ENCODE measurements at places on chromosomes 16 and 17.

GRCh38 chr17:7444682-7445618 lies at the start of gene CHRNB1:
TSS of gene CHRNB1 (plus strand) at chr17:7445061. CDS start at chr17:7445128, 67 bp downstream.
- no peak for DNase-seq

- DNase-seq: no peak
Measured at GRCh38 chr17:65297384-65297783, 160.2 kb downstream of the RGS9 start.

DNA sequence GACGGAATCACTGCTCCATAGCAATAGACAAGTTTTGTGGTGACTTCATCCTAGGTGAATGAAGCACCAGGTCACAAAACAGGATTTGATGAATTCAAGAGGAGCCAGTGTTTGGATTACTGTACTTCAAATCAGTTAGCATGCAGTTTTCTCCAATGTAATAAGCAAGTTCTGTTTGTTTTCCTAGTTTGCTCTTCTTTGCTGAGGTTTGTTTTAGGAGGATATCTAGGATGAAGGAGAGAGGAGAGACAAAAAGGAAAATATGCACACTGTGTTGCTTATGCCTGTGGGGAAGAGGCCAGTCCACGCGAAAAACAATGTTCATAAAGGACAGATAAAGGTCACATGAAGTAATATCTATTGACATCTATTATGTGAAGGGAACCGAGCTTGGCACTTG lies 9.0 kb downstream of the KRT37 start:
- no peak for DNase-seq

DNA sequence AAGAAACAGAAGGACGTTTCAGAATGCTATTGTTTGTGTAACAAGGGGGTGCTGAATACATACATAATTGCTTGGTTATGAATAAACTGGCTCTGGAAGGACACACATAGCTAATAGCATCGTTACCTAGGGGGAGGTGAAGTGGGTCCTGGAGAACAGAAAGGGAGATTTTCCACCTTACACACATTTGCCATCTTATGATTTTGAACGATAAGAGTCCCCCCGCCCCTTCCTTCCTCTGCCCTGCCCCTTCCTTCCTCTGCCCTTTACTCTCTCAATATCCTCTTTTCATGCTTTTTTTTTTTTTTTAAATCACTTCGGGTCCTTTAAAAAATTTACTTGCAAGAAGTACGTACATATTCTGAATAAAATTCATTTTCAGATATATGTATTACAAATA lies 902 bp upstream of the DHRS7B start:
- DNase-seq: peak; percentile 83

DNA sequence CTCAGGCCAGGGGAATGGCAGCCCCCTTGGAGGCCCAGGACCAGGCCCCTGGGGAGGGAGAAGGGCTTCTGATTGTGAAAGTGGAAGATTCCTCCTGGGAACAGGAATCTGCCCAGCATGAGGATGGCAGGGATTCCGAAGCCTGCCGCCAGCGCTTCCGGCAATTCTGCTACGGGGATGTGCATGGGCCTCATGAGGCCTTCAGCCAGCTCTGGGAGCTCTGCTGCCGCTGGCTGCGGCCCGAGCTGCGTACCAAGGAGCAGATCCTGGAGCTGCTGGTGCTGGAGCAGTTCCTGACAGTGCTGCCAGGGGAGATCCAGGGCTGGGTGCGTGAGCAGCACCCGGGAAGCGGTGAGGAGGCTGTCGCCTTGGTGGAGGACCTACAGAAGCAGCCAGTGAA lies 2.4 kb downstream of the ZNF213 start:
- no peak for DNase-seq

GRCh38 chr16:50335196-50335958 lies 33.4 kb downstream of the BRD7 start:
- DNase-seq: peak; percentile 43

- no peak for DNase-seq
Measured at GRCh38 chr16:87051526-87052320, 265.5 kb downstream of the C16orf95 start.

- DNase-seq: no peak
Measured at GRCh38 chr16:11780991-11781680, 15.9 kb downstream of the ZC3H7A start.

DNA sequence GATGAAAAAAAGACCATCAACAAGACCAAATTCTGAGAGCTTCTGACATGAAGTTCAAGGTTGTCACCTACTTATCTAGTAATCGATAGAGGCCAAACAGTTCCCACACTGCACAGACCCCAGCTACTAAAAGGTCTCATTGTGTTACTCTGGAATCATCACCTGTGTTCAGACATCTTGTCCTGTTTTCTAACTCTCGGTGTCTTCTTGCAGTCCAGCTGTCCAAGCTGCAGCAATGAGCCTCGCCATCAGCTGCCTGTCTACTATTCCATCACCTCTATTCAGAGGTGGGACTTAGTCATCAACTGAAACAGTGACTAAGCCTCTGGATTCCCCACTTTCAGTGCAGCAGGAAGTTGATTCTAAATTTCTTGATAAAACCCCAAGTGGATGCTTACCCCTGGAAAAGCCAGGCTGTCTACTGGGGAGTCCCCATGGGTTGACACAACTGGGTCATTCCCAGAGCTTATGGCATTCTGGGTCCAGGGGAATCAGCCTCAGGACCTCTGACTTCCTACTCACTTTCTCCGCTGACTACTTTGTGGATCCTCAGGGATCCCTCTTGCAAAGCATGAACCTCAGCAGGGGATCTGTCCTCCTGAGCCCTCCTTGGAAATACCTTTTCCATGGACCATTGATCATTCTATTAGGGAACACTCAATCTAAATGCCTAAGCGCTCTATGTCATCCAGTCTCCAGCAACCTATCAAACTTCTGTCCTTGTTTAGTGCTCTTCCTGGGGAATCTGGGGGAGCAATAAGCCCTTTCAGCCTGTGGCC lies 46.5 kb downstream of the HNF1B start:
- DNase-seq: no peak

DNA sequence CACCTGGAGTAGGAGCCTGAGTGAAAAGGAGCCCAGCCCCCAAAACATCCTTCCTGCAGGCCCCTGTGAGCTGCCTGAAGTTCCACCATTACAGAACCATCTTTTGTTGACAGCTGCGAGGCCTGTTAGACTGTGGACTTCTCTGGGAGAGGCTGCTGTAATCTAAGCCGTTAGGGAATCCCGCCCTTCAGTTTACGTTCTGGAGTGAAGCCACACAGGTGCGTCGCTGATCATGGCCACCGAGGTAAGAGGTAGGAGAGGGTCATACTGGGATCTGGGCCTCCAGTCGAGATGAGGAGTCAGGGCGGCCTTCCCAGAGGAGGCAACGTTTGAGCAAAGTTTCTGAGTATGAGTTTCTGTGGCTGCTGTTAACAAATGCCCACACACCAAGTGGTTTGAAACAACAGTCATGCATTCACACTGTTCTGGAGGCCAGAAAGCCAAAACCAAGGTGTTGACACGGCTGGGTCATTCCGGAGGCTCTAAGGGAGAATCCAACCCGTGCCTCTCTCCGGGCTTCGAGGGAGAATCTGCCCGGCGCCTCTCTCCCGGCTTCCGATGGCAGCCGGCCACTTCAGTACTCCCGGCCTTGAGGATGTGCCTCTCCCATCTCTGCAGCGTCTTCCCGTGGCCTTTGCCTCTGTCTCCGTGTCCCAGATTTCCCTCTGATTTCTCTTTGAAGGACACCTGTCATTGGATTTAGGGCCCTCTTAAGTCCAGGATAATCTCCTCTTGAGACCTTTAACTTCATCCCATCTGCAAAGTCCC lies 26.6 kb upstream of the ATP2C2 start:
- no peak for DNase-seq

DNA sequence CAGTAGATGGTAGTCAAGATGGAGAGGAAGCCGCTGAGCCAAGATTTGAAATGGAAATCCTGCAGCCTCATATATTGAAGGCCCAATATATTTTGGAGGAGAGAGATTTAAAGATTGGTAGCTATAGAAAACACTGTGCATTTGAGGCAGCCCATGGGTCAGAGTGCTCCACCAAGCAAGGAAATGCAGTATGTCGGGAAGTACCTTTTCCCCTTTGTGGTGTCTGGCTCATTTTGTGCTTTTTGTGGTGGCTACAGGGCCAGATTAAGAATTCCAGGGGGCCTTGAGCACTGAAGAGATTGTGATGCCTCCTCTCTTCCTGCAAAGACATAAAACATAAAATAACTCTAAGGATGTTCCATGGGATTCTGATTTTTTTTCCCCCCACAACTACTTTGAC lies 39.6 kb downstream of the CDRT15 start:
- DNase-seq: no peak

DNA sequence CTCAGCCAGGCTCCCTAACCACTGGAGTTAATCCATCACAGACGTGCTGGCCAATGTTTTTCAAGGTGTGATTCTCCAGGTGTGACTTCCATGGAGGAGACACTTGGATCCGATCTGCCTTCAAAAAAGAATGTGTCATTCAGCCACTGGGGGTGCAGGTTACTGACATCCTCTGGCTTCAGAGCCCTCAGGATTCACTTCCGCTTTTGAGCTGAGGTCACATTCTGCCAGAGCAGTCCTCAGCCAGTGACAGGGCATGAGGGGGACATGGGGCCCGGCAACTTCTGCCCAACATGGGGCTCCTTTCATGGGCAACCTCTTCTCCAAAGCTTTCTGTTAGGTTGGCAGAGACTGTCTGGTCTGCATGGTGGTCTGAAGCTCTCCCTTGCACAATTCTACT lies 81.4 kb downstream of the GRIN2A start:
- DNase-seq: no peak

GRCh38 chr16:50683689-50684374 lies 2.7 kb upstream of the SNX20 start:
- DNase-seq: peak; percentile 75

DNA sequence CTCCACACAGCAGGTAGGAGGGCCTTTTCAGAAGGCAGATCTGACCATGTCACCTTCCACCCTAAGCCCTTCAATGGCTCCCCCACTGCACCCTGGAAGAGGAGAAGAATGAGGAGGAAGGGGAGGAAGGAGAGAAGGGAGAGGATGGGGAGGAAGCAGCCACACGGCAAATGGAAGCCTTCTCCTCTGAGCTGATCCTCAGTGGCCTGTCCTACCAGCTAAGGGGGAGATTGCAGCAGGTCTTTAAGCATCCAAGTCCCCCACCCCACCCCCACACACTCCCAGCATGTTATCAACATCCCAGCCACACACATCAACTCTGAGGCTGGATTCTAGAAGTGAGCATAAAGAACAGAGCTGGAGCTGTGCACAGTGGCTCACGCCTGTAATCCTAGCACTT lies 46.2 kb upstream of the RBFOX3 start:
- DNase-seq: no peak

DNA sequence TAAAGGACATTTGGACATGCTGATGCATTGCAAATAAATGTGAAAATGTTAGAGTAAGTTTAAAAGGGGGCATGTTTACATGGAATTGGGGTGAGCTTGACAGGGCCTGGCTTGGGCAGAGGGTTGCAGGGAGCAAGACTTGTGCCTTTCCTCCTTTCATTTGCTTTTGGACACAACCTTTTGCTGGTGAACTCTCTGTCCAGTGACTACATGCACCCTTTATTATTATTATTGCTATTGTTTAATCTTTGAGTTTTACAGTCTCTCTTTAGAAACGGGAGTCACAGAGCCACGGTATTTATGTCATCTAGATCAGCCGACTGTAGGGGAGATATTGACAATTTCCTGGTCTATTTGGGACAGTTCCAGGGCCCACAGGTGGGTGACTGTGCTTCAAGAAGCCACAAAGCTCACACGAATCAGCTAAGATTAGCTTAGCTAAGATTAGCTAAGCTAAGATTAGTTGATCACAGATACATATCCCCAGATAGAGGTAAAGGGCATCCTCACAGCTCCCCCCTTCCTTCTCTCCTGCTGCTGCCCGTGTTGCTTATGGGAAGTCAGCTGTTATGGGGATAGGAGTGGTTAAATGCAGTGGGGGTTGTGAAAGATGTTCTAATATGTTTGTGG lies 28.9 kb upstream of the ETV4 start:
- DNase-seq: no peak

- DNase-seq: no peak
Measured at GRCh38 chr16:59252317-59252716, 518.2 kb upstream of the GOT2 start.

- no peak for DNase-seq
Measured at GRCh38 chr17:74516561-74517328, 14.5 kb downstream of the CD300LB start.

GRCh38 chr16:1982013-1982433 lies 754 bp upstream of the NOXO1 start:
- DNase-seq: no peak

DNA sequence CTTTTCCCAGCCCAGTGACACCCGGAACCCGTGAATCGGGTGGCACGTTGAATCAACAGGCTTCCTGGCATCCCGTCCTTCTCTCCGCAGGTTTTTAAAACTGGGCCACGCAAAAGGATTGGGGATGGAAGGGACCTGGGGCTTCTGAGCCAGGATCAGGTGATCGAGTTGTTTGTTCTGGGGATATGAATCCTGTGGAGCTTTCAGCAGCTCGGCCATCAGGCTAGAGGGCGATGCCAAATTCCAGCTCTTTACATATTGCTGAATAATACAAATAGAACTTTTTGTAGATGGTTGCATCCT lies 473 bp downstream of the SUPT6H start:
- DNase-seq: no peak

DNA sequence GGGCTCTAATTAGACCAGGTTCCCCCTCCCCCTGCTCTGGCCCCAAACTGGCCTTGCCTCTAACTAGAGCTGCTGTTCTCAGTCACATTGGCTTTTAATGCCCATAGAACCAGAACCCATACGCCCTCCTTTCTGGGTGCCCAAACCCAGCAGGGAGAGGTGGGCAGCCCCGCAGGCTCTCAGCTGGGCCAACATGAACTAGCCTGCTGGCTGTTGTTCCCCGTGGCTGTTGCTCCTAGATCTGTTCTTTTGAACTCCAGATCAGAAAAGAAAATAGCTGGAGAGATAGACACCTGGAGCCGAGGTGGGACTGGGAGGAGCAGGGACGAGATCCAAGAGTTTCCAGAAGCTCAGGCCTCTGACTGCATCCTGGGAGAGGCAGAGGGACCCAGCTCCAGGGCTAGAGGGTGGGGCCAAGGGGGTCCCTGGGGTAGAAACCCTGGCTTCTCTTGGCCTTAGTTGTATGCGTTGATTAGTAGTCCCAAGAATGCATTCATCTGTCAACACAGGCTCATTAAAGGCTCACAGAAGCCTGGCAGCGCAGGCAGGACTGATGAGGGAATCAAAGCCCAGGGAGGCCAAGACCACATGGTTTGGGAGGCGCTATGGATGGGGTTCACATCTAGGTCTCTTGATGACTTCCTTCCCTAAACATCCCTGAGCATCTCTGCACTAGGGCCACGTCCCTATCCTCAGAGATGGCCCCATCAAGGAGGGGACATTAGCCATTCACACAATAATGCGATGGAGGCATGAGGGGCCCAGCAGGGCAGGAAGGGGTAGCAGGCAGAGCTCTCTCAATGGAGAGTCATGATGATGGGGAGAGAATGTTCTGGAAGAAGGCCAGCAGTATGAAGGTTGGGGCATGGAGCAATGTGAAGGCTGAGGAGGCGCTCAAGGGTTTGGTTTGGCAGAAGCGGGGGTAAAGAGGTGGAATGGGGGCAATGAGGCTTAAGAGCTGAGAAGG lies 1.3 kb upstream of the CPSF4L start:
- no peak for DNase-seq

All from CD4-positive, alpha-beta T cell treated with Interleukin-10 for 1 hour (primary cell).